ENCODE measurements at places on chromosomes 4 and X. TPM values are rescaled to one million over a fixed set of nuclear protein-coding genes. Genes with fewer than 3 reads are reported as not detected.

- peaks cover 8% of the 10 kb centered on the region for H3K36me3 ChIP-seq
- peak; percentile 9 for DNase-seq
- H3K4me1 ChIP-seq = no peaks in the 10 kb centered on the region
- H3K27me3 ChIP-seq = no peaks in the 10 kb centered on the region
- H3K4me3 ChIP-seq = no peak overlapping the region
Measured at GRCh38 chrX:3651277-3651676, 62.2 kb downstream of the PRKX start.

DNA sequence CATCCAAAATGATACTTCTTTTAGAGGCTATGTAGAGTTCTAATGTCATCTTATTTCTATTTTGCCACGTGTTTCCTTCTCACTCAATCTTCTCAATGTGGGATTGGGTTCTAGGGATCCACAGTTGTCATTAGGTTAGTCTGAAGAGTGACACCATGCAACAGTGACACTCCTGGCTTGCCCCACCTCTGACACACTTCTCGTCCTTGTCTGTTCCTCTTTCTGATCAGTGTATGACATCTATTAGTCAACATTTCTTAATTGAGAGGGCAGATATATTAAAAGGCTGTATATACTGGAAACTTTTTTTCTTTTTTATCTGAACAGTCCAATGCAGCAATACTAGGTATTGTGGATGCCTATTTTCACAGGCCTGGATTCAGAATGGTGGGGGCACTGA is 67.6 kb upstream of the GYPA start:
- H3K27me3 ChIP-seq = no peaks in the 10 kb centered on the region
- no peak overlapping the region for H3K27ac ChIP-seq
- no peaks in the 10 kb centered on the region for H3K36me3 ChIP-seq
- DNase-seq = no peak
- no peaks in the 10 kb centered on the region for H3K4me1 ChIP-seq

- no peak for DNase-seq
- H3K27me3 ChIP-seq = no peaks in the 10 kb centered on the region
- no peaks in the 10 kb centered on the region for H3K4me1 ChIP-seq
- no peak overlapping the region for H3K27ac ChIP-seq
- no peak overlapping the region for H3K4me3 ChIP-seq
- no peaks in the 10 kb centered on the region for H3K36me3 ChIP-seq
Measured at GRCh38 chrX:138082896-138083295, 517.0 kb downstream of the ZIC3 start.

The HDX gene
- 3.9 TPM for polyA plus RNA-seq

The AKAP4 gene
- polyA plus RNA-seq = not detected

GRCh38 chrX:132488819-132489577 is at the start of gene MBNL3:
MBNL3 (minus strand) TSS chrX:132489038; CDS start chrX:132439611, 49,427 bp downstream.
- DNase-seq = peak; percentile 58
- peak within 1 kb of the TSS; percentile 53 for H3K4me3 ChIP-seq
- H3K4me1 ChIP-seq = peaks cover 42% of the 10 kb centered on the region
- no peaks in the 10 kb centered on the region for H3K27me3 ChIP-seq

- H3K4me3 ChIP-seq = no peak overlapping the region
- H3K4me1 ChIP-seq = peaks cover 18% of the 10 kb centered on the region
- H3K36me3 ChIP-seq = no peaks in the 10 kb centered on the region
- H3K27me3 ChIP-seq = peaks cover 44% of the 10 kb centered on the region
Measured at GRCh38 chr4:1174941-1175634, 2.7 kb upstream of the SPON2 start.

The DGKK gene
- not detected for polyA plus RNA-seq

The FGFBP1 gene
- polyA plus RNA-seq = not detected

DNA sequence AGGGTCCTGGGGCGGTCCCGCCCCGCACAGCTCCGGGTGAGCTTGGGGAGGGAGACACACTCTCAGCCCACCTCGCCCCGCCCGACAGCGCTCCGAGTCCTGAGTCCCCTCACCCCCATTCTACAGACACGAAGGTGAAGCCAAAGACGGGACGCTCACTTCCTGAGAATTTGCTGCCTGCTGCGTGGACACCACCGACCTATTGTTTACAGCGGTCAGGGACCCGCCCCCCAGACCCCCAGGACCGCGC is 796 bp upstream of the ZNF141 start:
- H3K27me3 ChIP-seq = peaks cover 3% of the 10 kb centered on the region
- H3K27ac ChIP-seq = peak overlapping the region; percentile 85
- peaks cover 28% of the 10 kb centered on the region for H3K36me3 ChIP-seq
- peaks cover 26% of the 10 kb centered on the region for H3K4me1 ChIP-seq
- peak overlapping the region; percentile 93 for H3K4me3 ChIP-seq
- DNase-seq = no peak

DNA sequence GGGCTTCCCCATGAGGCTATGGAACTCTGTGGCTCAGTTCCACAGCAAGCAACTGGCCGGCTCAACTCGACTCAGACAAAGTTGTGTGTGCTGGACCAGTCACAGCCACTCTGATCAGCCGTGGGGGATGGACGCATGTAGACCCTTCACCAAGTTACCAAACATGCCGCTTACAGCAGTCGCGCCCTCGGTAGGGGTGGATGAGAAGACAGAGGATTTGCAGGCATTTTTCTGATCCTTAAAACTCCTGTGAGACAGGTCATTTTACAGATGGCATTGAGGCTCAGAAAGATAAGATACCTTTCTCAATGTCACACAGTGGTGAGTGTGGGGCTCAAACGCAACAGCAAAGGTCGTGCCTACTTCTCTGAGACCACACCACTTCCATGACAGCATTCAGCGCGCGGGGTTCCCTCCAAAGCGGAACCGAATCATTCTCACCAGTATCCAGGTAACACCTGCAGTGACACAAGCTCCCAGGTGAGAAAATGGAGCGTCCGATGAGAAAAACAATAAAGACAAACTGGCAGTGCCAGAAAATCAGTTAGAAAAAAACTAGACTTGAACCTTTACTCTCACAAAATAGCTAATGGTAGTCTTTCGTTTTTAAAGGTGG is 83.6 kb downstream of the RELL1 start:
- DNase-seq = no peak
- peaks cover 51% of the 10 kb centered on the region for H3K4me1 ChIP-seq
- no peaks in the 10 kb centered on the region for H3K27me3 ChIP-seq
- no peak overlapping the region for H3K4me3 ChIP-seq
- H3K27ac ChIP-seq = peak overlapping the region; percentile 60
- H3K36me3 ChIP-seq = no peaks in the 10 kb centered on the region

The KLKB1 gene
- polyA plus RNA-seq = not detected

The ATP2B3 gene
- polyA plus RNA-seq = 0.01 TPM
